CD4-positive, alpha-beta T cell treated with Interferon gamma for 1 hour (primary cell): ENCODE measurements at places on chromosomes 4 and X.

- DNase-seq, result peak; percentile 27
Measured at GRCh38 chr4:177441061-177441802, 1.0 kb downstream of the AGA start.

- DNase-seq, result no peak
Measured at GRCh38 chr4:83855044-83855443, 319.1 kb downstream of the GPAT3 start.

DNA sequence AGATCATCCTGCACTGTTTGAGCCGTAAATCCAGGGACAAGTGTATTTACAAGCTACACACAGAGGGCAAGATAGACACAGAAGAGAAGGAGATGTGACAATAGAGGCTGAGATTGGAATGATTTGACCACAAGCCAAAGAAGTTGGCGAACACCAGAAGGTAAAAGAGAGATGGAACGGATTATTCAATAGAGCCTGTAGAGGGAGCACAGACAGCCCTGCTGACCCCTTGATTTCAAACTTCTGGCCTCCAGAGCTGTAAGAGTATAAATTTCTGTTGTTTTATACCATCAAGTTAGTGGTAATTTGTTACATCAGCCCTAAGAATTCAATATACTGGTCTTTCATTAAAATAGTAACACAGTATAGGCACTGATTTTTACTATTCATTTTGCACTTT lies 447.8 kb downstream of the FAT4 start:
- DNase-seq, result no peak

DNA sequence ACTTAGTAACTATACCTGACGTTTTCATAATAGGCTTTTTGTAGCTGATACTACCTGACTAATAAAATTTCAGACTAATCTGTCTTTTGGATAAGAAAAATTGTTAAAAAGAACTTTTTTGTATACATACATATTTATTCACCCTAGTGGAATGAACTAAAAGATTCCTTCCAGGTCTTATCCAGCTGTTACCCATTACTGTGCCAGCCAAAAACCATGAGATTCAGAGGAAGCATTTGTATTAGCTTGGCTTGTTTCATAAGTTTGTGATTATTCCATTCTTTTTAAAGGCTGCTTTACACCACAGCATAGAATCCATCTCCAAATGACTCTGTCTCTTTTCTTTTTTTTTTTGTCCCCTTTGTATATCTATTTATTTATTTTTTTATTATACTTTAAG lies 149.4 kb downstream of the FAT4 start:
- no peak for DNase-seq

- no peak for DNase-seq
Measured at GRCh38 chr4:70239884-70240591, 2.4 kb upstream of the CSN3 start.

GRCh38 chr4:69089388-69089787 lies 6.9 kb upstream of the UGT2B7 start:
- no peak for DNase-seq

GRCh38 chr4:124745985-124746801 lies 33.7 kb upstream of the ANKRD50 start:
- DNase-seq, result no peak

GRCh38 chrX:68922013-68922412 lies 93.2 kb downstream of the EFNB1 start:
- DNase-seq, result no peak
